GM03348 (cell line): ENCODE measurements at places on chromosomes 4 and X.
A peak's percentile ranks its signal among the peaks of the same experiment; 100 is the strongest.

- DNase-seq = no peak
Observed at GRCh38 chrX:45352611-45353010, 151.9 kb upstream of the DIPK2B start.

DNA sequence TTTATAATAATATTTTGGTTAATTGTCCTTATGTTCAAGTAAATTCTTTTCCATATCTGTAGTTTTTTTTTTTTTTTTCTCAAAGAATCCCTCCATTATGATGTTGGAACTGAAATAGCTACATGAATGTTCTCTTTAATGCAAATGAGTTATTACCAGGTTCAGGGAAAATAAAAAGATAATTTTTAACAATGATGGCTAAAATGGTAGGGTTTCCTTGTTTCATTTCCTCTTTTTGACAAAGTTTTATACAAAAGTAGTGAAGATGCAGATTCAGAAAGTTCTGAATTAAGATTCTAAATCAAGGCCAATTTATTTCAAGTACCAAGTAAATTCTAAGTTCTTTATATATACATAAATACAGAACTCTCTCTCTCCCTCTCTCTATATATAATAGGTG, 779.0 kb upstream of the INTU start:
- DNase-seq = no peak

GRCh38 chr4:40283968-40284367, 51.2 kb upstream of the CHRNA9 start:
- peak; percentile 20 for DNase-seq

GRCh38 chr4:68272860-68273259, 27.4 kb upstream of the TMPRSS11B start:
- peak; percentile 18 for DNase-seq

DNA sequence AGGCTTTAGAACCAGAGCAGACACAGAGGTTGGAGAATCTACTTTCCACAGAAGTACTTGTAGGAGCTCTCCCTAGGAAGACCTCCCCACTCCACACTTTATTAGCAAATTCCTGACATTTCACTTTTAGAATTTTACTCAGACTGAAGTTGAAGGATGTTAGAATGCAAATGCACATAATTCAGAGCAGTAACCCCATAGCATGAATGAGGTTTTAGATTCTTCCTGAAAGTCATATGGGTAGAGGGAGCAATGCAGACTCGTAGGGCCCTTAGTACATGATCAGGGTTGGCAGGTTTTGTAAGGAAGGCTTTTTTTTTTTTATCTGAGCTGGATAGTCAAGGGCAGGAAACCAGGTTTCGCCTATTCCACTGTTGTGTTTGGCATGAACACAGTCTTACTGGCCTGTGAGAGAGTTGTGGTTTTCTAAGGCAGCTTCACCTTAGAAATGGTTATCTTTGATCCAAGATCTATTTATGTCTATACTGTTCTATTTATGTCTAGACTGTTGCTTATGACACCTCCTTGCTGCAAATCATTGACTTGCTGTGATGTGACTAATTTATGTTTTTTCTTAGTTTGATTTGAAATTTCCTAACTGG, 48.9 kb downstream of the SPATA18 start:
- DNase-seq = no peak

DNA sequence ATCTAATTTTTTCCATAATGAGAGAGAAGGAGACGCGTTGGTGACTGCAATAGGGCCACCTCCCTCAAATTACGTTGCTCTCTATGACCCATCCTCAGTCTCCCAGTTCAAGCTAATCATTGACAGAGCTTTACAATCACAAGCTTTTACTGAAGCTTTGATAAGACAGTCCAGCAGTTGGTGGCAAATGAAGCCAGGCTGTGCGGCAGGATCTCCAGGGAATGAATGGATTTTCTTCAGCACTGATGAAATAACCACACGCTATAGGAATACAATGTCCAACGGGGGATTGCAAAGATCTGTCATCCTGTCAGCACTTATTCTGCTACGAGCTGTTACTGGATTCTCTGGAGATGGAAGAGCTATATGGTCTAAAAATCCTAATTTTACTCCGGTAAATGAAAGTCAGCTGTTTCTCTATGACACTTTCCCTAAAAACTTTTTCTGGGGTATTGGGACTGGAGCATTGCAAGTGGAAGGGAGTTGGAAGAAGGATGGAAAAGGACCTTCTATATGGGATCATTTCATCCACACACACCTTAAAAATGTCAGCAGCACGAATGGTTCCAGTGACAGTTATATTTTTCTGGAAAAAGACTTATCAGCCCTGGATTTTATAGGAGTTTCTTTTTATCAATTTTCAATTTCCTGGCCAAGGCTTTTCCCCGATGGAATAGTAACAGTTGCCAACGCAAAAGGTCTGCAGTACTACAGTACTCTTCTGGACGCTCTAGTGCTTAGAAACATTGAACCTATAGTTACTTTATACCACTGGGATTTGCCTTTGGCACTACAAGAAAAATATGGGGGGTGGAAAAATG, at the start of gene KLB:
Gene KLB (plus strand): TSS at position 168 of the 821 bp plus-strand sequence. CDS start 20 bp downstream, at position 188.
- DNase-seq = no peak

GRCh38 chr4:41060352-41061334, 153.7 kb downstream of the APBB2 start:
- peak; percentile 61 for DNase-seq
